Activated CD8-positive, alpha-beta memory T cell treated with anti-CD3 and anti-CD28 coated beads for 1 hour (primary cell): ENCODE measurements at places on chromosomes 5 and 9.

GRCh38 chr9:70083429-70083828, 39.8 kb downstream of the MAMDC2 start:
- DNase-seq, result no peak

GRCh38 chr9:78053627-78054026, 22.0 kb upstream of the GNAQ start:
- DNase-seq, result no peak

- DNase-seq, result no peak
Measured at GRCh38 chr9:93708289-93708986, 132.1 kb downstream of the PHF2 start.

- peak; percentile 35 for DNase-seq
Measured at GRCh38 chr5:143402553-143403333, 743 bp downstream of the NR3C1 start.

DNA sequence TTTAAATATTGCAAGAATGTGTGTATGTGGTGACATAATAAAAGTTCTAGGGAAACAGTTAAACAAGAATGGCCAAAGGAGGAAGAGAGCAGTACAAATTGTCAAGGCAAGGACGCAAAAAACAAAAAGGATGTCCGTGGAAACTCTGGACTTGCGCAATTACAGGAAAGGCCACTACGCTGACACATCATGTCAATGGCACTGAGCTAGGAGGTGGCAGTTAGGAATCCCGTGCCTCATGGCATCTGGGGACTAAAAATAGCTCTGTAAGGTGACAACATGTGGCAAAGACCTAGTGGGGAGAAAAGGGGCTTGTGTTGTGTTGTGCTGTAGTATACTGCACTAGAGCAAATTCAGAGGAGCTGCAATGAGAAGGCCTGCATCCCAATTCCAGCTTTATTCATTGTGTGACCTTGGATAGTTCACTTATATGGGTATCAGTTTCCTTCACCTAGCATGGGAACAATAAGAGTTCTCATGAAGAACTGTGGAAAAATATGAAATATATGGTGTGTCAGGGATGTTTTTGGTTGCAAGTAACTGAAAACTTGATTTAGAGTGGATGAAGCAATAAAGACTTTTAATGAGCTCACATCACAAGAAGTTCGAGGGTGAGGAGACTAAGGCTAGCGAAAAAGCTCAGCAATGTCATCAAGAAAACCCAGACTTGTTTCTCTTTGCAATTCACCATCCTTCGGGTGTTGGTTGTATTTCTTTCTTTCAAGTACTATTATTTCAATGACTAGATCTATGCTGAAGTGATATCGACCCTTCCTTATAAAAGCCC, 124.1 kb upstream of the STC2 start:
- DNase-seq, result no peak
